ENCODE measurements at places on chromosomes 2 and 18.

DNA sequence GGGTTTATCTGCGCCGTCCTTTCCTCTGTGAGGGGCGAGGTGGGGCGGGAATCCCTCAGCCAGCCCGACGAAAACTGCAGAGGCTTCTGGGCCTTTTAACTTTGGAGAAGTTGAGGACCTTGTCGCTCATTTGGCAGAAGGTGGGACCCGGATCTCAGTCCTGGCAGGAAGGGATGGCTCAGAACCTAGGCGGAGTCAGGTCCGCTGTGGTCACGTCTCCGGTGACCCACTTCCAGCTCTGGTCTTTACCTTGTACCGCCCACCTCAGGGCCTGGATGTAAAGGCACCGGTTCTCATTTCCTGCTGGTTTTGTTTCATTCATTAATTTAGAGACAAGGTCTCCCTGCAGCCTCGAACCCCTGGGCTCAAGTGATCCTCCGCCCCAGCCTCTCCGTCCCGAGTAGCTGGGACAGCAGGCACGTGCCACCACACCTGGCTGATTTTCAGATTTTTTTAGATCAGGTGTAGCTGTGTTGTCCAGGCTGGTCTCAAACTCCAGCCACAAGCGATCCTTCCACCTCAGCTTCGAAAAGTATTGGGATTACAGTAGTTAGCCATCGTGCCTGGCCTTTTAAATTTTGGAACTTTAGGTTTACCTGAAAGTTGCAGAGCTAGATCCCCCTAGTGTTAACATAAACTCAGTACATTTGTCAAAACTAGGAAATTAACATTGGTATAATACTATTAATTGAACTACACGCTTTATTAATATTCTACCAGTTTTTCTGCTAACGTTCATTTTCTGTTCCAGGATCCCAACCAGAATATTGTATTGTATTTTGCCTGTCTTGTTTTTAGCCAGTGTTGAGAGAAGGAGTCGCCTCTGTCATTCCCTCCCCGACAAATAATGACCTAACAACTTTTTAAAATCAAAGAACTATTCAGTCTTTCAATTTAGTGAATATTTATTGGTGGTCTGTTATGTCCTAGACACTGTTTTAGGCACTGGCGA, 852 bp downstream of the POLI start:
- no peak for DNase-seq

- no peak for DNase-seq
Observed at GRCh38 chr18:59736061-59736460, 38.8 kb upstream of the CCBE1 start.

GRCh38 chr2:42969231-42970150, 177.1 kb upstream of the HAAO start:
- DNase-seq: no peak

DNA sequence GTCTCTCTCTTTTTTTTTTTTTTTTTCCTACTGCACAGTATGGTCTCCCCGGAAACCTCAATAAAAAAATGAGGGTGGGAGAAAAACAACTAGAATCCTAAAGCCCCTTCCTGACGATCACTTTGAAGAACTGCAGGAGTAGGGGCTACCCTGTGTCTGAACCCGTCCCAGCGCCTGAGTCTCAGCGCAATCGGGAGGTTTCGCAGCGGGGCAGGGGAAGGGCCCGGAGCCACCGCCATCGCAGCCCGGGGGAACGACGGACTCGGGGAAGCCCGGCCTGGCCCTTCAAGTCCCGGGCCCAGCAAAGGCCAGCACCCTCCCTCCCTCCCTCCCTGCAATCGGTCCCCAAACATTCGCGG, 411 bp downstream of the NARS1 start:
- DNase-seq: no peak

GRCh38 chr2:48946449-48947048, 191.0 kb upstream of the LHCGR start:
- DNase-seq: peak; percentile 48

DNA sequence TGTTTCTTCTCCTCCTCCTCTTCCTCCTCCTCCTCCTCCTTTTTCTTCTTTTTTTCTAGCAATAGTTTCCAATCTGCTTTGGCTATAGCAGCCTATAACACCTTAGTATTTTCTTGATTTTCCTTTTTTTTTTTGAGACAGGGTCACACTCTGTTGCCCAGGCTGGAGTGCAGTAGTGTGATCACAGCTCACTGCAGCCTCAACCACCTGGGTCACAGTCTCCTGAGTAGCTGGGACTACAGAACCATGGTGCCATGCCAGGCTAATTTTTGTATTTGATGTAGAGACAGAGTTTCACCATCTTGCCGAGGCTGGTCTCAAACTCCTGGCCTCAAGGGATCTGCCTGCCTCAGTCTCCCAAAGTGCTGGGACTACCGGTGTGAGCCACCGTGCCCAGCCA, 10.7 kb upstream of the THNSL2 start:
- no peak for DNase-seq

GRCh38 chr18:31711365-31712172, 27.2 kb upstream of the B4GALT6 start:
- no peak for DNase-seq

- DNase-seq: no peak
Observed at GRCh38 chr2:443216-443615, 155.3 kb upstream of the ALKAL2 start.

All from NCI-H1694 (cell line).